NCI-H2107 (cell line): ENCODE measurements at places on chromosomes 11 and 22.

- DNase-seq: no peak
Observed at GRCh38 chr22:29539105-29539504, 14.5 kb downstream of the THOC5 start.

DNA sequence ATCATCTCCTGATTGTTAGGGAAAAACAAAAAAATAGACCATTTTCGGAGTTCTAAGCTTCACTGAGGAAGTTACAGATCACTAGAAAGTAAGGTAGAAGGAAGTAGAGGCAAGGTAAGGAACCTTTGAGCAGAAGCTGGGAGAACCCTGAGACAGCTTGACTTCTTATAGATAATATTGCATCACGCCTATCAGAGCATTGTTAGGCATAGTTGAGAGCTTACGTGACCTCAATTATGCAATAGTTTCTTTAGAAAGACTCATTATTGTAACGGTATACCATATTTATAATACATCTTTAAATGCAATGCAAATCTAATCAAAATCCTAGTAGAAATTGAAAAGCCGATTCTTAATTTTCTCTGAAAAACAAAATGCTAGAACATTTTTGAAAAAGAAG is 4.9 kb downstream of the TBRG1 start:
- DNase-seq: no peak

- DNase-seq: no peak
Observed at GRCh38 chr11:131658952-131659351, 288.5 kb downstream of the NTM start.

- no peak for DNase-seq
Observed at GRCh38 chr22:50316114-50317065, 8.9 kb upstream of the PLXNB2 start.

GRCh38 chr22:38230108-38230825 is 28.5 kb downstream of the MAFF start:
- DNase-seq: no peak

DNA sequence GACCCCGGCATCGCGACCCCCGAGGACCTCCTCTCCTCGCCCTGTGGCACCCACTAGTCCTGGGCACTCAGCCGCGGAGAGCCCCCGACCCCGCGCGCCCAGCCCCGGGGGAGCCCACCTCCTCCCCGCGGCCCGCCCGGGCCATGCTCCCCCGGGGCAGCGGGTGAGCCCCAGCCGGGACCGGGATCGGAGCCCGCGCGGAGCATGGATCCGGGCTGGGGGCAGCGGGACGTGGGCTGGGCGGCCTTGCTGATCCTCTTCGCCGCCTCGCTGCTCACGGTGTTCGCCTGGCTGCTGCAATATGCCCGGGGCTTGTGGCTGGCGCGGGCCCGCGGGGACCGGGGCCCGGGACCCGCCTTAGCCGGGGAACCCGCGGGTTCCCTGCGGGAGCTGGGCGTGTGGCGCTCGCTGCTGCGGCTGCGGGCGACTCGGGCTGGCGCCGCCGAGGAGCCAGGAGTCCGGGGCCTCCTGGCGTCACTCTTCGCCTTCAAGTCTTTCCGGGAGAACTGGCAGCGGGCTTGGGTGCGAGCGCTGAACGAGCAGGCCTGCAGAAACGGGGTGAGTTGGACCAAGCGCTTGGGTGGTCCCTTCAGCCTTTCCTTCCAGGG is 498 bp downstream of the C2CD2L start:
- DNase-seq: no peak

DNA sequence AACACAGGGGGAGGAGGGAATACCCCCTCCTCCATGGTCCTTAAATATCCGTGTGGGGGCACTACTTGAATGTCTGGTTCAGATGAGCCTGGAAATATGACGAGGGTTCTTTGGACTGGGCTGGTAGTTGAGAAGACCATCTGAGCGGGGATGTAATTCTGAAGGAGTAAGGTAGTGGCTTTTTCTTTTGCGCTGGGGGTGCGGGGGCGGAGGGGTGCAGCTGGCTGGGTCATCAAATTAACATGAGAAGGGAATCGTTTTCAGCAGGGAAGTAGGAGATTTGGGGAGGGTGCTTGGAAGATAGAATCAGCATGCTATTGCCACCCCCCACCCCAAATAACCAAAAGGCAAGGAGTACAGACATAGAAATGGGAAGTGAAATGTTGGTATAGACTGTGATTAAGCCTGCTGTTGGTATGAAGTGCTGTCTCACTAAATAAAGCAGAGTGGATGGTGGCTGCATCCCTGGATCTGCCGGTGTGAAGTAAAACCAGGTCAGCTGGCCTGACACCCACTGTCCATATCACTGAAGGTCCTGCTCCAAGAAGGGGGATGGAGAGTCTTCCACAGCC is 121.9 kb upstream of the HSD17B12 start:
- DNase-seq: no peak

DNA sequence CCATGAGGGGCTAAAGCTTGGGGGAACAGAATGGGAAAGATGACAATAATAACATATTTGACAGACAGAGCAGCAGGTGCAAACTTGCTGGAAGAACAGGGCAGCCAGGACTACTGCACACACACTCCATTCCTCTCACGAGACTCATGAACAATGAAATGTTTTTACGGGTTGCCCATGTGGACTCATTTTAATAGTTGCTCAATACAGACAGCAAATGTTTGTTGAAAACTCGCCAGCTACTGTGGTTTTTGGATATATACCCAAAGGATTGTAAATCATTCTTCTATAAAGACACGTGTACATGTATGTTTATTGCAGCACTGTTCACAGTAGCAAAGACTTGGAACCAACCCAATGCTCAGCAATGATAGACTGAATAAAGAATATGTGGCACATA is 10.3 kb downstream of the SYT13 start:
- no peak for DNase-seq

- no peak for DNase-seq
Observed at GRCh38 chr22:41570221-41570620, 9.4 kb downstream of the CSDC2 start.

GRCh38 chr11:90241414-90241813 is 18.6 kb upstream of the CHORDC1 start:
- no peak for DNase-seq

DNA sequence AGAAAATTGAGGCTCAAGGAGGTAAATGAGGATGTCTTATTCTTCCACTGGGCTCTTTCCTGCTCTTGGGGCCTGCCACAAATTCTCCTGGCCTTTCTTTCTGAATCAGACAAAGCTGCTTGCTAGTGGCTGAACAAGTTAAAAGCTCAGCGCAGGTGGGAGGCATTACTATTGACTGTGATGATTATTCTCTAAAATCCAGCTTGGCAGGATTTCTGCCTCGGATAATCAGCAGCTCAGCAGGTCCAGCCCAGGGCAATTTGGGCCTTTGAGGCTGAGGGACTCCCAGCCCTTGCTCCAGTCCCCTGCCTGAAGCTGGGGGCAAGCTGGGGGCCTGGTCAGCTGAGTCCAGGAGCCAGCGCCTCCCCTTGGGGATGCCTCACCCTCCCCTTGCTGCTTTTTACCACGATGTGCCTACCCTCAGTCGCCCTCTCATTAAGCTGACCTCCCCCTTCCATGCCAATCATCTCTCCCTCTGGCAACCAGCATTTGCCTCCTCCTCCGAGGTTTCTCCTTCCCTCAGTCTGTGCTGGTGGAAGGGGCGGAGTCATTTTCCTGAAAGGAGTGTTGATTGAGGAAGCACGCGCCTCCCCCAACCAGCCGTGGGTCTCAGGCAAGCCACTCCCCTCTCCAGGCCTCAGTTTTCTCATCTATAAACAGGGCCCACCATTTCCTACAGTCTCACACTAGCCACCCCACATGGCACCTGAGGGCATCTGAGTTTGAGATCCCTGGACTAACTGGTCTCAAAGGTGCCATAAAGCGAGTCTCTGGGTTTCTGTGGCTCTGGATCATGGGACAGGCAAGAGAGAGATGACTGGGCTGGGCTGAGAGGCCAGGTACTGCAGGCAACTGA is 60.6 kb upstream of the PRDM11 start:
- DNase-seq: no peak

- DNase-seq: no peak
Observed at GRCh38 chr22:38727530-38728451, 22.0 kb downstream of the GTPBP1 start.

- DNase-seq: no peak
Observed at GRCh38 chr11:72685560-72686480, 11.6 kb upstream of the PDE2A start.

- no peak for DNase-seq
Observed at GRCh38 chr11:123427405-123427804, 2.7 kb upstream of the GRAMD1B start.

- no peak for DNase-seq
Observed at GRCh38 chr11:19419808-19420207, 179.1 kb upstream of the E2F8 start.

- DNase-seq: no peak
Observed at GRCh38 chr22:47129902-47130635, 367.6 kb downstream of the TBC1D22A start.

- DNase-seq: no peak
Observed at GRCh38 chr22:22720201-22720723, 75.8 kb downstream of the GGTLC2 start.

DNA sequence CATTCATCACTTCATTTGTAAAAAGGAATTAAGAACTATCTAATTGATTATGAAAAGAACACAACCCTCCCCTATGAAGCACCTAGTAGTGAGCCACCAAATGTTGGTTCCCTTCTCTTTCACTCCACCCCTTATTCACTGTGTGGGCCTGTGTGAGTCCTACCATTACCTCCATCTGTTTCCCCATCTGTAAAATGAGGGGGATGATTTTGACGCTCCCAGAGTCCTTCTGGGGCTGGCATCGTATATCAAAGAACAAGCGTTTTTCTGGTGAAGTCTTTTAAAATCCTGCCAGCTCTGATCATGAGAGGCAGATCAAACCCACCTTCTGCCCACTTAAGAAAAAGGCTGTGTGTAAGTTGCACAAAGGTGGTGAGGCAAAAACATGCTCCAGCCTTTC is 96.6 kb upstream of the SEZ6L start:
- DNase-seq: no peak

GRCh38 chr22:39362271-39362670 is 12.5 kb downstream of the SYNGR1 start:
- no peak for DNase-seq

DNA sequence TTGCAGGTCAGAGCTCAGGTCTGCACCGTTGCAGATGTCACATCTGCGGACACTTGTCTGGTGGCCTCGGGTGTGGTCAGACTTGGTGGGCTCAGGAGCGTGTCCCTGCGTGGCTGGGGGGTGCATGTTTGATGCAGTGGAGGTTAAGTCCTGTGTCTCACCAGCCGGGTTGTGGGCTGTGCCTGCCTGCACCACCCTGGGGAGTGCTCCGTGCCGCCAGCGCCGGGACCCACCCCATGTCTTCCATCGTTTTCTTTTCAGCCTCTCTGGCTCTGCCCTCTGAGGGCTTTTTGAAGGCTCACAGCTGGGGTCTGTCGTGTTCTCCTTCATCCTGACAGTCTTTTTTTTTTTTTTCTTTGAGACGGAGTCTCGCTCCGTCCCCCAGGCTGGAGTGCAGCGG is 26.0 kb downstream of the PPIL2 start:
- DNase-seq: no peak
